ENCODE measurements at places on chromosomes 6 and 20. TPM values are rescaled to one million over a fixed set of nuclear protein-coding genes. Genes with fewer than 3 reads are reported as not detected.

GRCh38 chr6:44342052-44342451 is 398 bp upstream of the SPATS1 start:
- H3K27me3 ChIP-seq, result peaks cover 48% of the 10 kb centered on the region
- DNase-seq, result no peak
- H3K4me1 ChIP-seq, result no peaks in the 10 kb centered on the region
- no peak overlapping the region for H3K27ac ChIP-seq
- H3K36me3 ChIP-seq, result no peaks in the 10 kb centered on the region

DNA sequence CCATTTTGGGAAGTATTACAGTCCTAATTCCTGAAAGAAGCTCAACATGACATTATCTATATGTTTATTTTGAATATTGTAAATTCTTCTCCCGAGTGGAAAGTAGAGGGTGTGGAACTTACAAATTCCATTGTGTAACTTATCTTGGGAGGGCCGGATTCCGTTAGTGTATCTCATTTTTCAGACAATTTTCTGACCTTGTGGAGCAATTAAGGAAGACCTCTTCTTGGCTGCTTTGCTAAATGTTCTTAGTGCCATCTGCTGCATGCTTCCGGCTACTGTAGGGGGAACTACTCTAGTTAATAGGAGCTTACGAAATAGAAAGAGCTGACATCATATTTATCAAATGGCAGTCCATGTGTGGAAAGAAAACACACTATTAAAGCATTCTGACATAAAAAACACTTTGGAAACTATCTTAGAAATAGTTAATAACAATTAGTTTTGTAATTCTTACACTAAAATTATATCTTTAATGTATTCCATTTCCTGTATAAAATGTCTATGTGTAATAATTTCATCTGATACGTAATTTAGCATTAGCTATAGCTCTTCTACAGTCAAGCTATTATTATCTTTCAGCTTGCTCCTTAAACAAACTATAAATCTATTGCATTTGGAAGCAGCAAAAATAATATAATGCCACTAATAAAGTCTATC is 41.5 kb upstream of the KCNQ5 start:
- H3K4me1 ChIP-seq, result no peaks in the 10 kb centered on the region
- DNase-seq, result no peak
- no peak overlapping the region for H3K27ac ChIP-seq
- H3K36me3 ChIP-seq, result no peaks in the 10 kb centered on the region

- H3K4me1 ChIP-seq, result peaks cover 17% of the 10 kb centered on the region
- H3K27me3 ChIP-seq, result no peaks in the 10 kb centered on the region
- H3K27ac ChIP-seq, result no peak overlapping the region
- no peak overlapping the region for H3K4me3 ChIP-seq
- no peaks in the 10 kb centered on the region for H3K36me3 ChIP-seq
- DNase-seq, result no peak
Observed at GRCh38 chr6:130776287-130776925, 50.8 kb upstream of the SMLR1 start.

Gene TGM2
- total RNA-seq, result 0.38 TPM

Gene SLC26A8
- not detected for total RNA-seq

Gene HEY2
- total RNA-seq, result not detected

Gene CDKN1A
- total RNA-seq, result 107 TPM

Gene VGLL2
- total RNA-seq, result not detected
